ENCODE measurements at places on chromosomes 12 and 14.

GRCh38 chr14:95689441-95689840 lies 3.2 kb downstream of the TCL1B start:
- DNase-seq = no peak

- DNase-seq = no peak
These were observed 11.1 kb downstream of the GALNT16 start for GRCh38 chr14:69270795-69271708.

DNA sequence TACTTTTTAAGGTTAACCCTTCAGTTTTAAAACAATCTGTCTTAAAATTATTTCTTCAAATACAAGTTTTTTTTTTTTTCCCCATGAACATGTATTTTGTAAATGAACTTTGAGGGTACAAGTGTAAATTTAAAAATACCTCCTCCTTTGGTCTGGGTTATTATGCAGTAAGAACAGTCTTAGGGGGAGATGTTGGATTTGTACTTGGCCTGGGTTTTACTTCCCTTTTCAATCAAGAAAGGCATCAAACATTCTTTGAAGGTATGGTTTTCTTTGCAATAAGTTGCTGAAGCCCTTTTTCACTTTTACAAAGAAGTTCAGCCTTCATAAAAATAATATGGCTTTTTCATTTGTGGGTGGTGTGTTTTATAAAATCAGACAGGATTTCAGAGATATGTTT lies 20.5 kb downstream of the WBP11 start:
- DNase-seq = no peak

GRCh38 chr14:50339178-50339804 lies 27.2 kb downstream of the DMAC2L start:
- DNase-seq = no peak

- DNase-seq = no peak
These were observed 216.5 kb downstream of the SLC38A4 start for GRCh38 chr12:46609273-46609623.

GRCh38 chr14:103118663-103119404 lies 4.4 kb upstream of the TNFAIP2 start:
- DNase-seq = no peak

- DNase-seq = no peak
These were observed 1200.2 kb downstream of the LRFN5 start for GRCh38 chr14:42806909-42807315.

DNA sequence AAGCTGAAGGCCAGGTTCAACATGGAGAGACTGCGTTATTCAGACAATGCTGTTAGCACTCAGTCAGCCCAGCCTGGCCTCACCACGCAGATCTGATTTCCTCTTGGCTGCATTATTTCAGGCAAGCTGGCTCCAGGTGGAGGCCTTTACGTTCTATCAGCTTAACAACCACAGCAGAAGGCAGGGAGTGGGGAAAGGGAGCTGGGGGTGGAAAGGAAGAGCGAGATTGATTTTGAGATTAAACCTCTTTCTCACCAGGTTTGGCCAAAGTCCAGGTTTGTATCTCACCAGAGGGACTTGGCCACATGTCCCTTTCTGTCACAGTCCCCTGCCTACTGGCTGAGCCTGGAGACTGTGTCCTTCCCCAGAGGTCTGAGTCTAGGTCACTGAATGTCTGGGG lies 543.7 kb upstream of the TMEM132C start:
- DNase-seq = no peak

DNA sequence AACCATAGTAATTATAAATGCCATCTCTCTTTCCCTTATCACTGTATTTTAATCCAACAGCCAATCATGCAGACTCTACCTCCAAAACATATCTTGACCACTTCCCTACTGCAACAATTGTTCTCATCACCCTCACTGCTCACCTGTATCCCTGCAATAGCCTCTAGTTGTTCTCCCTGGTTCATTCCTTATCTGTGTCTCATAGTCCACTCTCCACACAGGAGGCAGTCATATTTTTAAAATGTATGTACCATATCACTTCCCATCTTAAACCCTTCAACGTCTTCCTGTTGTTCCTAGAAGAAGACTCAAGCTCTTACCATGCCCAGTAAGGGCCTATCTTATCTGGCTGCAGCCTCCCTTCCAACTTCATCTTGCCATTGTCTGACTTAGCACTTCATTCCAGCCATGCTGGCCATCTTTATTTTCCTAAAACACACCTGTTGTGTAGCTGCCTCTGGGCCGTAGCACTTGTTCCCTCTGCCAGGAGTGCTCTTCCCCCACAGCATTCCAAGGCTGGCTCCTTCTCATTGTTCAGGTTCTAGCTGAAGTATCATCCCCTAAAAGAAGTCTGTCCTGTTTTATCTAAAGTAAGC lies 27.8 kb upstream of the BHLHE41 start:
- DNase-seq = no peak

- no peak for DNase-seq
These were observed 70.6 kb downstream of the B4GALNT3 start for GRCh38 chr12:530308-530707.

DNA sequence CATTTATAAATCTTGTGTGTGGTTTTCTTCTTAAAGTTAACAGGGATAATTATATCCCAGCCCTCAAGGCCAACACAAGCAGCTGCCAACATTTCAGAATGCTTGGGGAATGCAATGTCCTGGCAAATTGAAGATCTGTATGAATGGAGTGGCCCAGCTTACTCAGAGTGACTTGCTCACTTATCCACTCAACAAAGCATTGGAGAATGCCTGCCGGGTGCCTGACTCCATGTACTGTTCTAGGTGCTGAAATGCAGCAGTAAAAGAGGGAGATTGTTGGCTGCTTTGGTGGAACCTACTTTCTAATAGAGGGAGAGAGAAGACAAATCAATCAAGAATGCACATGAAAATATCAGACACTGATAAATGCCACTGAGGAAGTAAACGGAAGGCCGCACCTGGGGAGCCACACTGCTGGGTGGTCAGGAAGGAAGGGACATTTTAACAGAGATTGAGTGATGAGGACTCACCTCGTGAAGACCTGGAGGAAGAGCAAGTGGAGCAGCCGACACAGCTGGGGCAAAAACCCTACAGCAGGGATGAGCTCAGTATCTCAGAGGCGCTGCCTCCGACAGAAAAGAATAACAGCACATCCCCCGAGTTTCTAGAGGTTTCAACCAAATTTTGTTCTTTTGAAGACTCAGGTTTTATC lies 61.2 kb upstream of the VASH1 start:
- DNase-seq = no peak

GRCh38 chr12:123141615-123142517 lies 9.0 kb downstream of the PITPNM2 start:
- no peak for DNase-seq

- DNase-seq = no peak
These were observed 484 bp upstream of the PRKCH start for GRCh38 chr14:61320806-61321384.

DNA sequence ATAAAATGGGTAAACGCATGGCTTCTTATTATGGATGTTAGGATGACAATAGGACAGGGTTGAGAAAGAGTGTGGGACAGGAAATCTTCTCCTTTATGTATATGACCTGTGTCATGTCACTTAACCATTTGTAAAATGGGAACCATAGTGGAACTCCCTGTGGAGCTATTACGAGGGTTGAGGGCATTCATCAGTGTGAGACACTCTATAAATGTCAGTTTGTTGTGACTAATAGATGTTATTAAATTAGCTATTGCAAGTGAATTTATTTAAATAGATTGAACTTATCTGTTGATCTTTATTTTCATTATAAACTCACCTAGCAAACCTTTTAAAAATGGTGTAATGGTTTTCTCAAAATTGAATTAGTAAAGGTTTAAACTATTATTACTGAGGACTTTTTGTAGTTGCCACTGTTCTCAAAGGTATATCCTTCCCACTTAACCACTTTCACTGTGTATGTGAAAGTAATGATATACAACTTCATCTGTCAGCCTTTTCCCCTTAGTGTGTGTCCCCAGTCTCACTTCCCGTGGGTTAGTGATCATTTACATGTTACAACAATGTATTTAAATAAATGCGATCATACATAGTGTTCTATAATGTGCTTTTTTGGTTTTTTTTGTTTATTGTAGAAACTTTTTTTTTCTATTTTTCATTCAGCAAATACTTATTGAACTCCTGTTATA lies 17.1 kb downstream of the HELB start:
- no peak for DNase-seq

- DNase-seq = no peak
These were observed 68.8 kb downstream of the SLCO1A2 start for GRCh38 chr12:21265932-21266331.

DNA sequence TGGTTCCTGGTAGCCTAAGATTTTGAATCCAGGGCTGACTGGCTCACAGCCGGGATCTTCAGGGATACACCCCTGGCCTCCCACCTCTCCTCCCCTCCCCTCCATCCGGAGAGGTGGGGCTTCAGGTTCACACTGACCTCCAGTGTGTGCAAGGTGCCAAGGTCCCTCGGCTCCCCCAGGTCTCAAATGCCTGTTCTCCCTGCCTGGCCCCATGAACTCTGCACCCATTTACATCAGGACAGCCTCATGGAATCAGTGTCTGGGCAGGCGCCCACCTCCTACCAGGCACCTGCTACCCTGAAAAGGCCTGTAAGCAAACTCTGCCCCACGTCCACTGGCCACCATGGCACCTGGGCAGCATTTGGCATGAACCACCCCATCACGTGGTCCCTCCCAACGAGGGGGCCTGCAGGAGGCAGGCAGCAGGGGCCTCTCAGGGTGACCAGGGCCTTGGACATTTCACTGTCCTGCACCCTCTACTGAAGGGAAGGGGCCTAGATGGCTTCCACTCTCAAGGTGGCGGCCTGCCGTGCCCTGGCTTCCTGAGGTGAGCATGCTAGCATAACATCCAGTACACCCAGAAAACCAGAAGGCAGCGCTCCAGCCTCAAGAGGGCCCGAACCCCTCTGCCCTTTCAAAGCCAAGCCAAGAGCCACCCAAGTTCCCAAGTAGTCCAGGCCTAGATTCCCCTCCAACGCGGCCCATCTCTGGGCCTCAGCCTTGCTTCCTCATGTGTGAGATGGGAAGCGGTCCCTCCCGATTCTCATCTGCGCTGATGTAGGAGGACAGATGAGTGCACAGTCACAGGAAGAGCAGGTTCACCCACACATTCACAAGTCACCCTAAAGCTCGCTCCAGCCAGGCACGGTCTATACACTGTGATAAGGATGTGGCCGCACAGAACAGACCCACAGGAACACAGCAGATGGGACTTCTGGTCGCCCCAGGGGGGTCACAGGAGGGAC lies 37.3 kb downstream of the CCDC85C start:
- DNase-seq = no peak

GRCh38 chr14:22266142-22266442 lies 322.9 kb downstream of the DAD1 start:
- DNase-seq = no peak

- DNase-seq = no peak
These were observed 81.9 kb upstream of the AVPR1A start for GRCh38 chr12:63232896-63233295.

DNA sequence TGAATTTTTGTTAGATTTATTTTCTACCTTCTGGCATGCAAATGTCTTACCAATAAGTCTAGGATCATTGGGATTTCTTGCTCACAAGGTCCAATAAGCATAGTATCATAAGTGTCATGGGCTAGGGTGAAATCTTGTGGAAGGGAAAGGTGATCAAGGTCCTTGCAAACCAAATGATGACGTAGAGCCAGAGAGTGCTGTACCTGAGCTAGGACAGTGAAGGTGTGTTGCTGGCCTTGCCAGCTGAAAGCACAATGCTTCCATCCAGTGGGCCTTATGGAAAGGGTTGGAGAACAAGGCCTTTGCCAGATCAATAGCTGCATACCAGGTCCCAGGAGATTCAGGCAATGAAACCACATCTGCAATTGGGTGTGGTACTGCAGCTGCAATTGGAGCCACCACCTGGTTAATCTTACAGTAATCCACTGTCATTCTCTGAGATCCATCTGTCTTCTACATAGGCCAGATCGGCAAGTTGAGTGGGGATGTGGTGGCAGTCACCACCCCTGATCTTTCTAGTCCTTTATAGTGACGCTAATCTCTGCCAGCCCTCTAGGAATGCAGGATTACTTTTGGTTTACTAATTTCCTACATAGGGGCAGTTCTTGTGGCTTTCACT lies 208.9 kb upstream of the MYL2 start:
- DNase-seq = no peak

GRCh38 chr14:80781972-80782367 lies 159.6 kb downstream of the CEP128 start:
- no peak for DNase-seq

- no peak for DNase-seq
These were observed 357.3 kb upstream of the MIS18BP1 start for GRCh38 chr14:45610318-45610717.

DNA sequence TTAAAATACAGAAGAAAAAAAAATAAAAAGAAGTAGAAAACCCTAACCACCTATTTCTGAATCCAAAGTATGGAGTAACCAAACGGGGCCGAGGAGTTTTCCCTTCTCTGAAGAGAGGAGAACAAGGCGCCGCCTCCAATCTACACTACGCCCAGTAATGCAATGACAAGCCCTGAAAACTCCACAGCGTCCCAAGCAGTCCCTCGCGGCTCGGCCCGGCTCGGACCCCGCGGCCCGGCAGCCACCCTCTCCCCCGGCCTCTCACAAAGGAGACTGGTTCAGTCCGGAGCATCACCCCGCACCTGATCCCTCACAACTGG lies 371 bp downstream of the CHD8 start:
- no peak for DNase-seq

DNA sequence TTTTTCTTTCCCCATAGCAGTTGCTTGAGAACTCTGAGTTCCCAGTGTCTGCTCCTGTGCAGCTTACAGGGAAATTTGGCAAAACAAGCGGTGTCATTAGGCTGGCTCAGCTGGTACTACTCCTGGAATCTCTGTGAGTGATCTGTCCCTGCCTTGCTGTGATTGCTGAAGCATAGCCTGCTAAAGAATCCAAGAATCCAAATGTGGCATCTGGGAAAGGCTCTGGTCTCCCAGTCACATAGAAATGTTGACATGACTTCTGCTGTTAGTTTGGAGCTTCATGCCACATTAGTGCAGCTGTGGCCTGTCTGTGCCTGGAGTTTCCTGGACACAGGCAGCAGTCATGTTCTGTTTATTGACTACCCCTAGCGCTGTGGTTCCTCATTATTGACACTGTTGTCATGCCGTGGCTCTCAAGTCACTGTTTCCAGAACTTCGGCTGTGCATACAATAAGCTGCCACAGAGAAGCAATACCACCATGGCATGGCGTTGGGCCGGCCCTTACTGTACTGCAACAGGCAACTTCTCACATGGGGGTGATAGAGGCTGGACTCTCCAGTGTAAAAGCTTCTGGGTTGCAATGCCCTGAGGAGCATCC lies 166.8 kb downstream of the MYRFL start:
- DNase-seq = no peak

GRCh38 chr12:95720146-95720545 lies 70.4 kb downstream of the NTN4 start:
- DNase-seq = no peak

DNA sequence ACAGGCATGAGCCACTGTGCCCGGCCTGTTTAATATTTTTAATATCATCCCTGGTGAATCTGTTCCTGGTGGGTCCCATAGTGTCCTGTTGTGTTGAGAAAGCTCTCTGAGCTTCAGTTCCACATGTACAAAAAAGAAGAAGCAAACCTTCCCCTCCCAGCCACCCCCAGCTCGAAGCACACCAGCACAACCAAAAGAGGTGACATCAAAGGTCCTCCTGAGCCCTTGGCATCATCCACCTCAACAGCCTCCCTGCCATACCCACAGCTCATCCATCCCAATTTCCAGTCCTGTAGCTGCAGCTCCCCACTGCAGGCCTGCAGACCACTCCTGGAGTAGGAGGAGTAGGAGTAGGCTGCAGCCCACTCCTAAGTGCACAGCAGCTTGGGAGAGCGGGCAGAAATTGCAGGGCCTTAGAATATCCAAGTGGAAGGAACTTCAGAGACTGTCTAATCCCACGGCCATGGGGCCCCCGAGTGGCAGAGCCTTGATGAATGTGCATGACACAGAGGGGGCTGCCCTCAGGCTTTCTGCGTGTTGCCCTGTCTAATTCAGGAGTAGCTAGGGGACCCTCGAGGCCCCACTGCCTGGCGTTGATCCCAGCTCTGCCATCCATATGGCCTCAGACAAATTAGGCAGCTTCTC lies 36.7 kb upstream of the CD9 start:
- no peak for DNase-seq
